ENCODE measurements at places on chromosomes 4 and X.

GRCh38 chr4:24209131-24209530 is 319.3 kb upstream of the PPARGC1A start:
- no peak for DNase-seq

DNA sequence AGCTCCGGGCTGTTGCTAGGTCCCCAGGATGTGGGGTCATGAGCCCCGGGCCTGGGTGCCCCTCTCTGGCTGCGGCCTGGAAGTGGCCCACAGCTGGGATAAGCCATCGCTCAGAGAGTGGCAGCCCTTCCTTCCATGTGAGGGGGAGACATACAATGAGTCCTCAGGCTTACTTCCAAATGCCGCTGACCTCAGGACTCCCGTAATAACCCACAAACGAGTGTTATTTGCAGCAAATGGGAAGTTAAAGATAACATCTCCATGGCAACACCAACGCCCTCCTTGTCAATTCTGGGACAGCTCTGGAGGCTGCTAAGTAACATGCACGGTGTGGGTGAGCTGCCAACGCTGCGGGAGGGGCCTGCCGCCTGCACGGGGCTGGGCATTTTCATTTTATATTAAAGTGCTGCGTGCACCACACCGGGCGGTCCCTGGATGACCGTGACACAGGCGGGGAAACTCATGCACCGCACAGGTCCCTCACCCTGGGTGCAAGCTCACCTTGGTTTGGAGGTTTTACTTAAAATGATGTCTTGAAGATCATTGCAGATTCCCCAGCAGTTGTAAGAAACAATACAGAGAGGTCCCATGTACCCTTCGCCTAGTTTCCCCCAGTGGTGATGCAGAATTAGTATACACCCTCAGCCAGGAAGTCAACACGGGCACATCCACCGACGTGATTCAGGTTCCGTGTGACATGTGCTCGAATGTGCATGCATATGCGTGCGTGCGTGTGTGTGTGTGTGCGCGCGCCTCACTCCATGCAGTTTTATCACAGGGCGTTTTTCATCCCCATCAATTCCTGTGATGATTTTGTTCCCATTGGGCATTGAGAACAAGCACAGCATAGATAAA is 79.4 kb downstream of the ABLIM2 start:
- no peak for DNase-seq

DNA sequence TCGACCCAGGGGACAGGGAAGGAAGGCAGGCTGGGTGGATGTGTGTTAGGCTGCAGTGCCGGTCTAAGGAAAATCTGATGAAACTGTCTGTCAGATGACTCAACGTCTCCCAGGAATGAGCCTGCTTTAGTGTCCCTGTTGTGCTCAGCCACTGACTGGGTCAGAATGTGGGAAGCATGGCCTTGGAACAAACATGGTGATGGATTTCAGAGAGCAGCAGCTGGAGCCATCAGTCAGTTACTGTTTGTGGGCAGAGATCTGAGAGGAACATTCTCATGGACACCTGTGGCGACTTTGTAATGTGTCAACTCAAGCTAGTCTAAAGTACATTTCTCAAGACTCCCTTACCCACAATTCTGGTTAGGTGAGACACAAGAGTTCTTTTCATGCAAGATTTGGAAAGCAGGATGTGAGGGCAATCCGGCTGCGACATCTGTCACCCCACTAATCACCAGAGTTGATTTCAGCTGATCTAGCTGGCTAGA is 63.2 kb downstream of the ANAPC10 start:
- DNase-seq = no peak

GRCh38 chr4:84024405-84024804 is 474.7 kb downstream of the NKX6-1 start:
- DNase-seq = no peak

GRCh38 chr4:42917296-42917695 is 24.8 kb downstream of the GRXCR1 start:
- no peak for DNase-seq

DNA sequence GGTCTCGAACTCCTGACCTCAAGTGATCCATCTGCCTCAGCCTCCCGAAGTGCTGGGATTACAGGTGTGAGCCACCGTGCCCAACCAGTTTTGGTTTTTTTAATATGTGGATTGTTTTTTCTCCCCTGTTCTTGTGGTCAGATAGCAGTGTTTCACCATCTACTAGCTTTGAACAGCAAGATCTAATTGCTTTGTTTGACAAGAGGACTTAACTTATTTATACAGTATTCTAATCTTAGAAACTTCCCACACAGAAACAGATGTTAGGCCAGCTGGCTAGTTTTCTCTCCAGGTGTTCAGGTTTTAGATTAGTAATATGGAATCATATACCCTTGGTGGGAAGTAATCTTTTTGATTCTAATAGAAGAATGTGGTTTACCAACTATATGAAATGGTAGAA is 12.9 kb downstream of the ING2 start:
- no peak for DNase-seq
